ENCODE measurements at places on chromosomes 7 and 10.
A peak's percentile ranks its signal among the peaks of the same experiment; 100 is the strongest.

DNA sequence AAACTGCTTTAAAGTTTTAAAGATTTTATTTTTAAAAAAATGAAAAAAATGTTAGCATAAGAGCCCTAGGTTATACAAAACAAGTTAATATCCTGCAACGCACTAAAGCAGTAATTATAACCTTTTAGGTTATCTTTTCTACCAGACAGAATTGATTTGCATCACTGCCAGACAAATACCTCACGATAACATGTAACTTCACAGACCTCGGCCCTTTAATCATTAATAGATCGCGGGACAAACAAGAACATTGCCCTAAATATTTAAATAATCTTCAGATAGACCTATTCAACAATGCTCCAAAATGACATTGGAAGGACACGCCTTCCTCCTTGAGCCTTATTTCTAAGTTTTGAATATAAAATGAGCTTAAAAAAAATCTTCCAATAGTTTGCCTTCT, 23.8 kb upstream of the C7orf33 start:
- DNase-seq: no peak

GRCh38 chr10:100979791-100980272, 7.5 kb downstream of the MRPL43 start:
- no peak for DNase-seq

DNA sequence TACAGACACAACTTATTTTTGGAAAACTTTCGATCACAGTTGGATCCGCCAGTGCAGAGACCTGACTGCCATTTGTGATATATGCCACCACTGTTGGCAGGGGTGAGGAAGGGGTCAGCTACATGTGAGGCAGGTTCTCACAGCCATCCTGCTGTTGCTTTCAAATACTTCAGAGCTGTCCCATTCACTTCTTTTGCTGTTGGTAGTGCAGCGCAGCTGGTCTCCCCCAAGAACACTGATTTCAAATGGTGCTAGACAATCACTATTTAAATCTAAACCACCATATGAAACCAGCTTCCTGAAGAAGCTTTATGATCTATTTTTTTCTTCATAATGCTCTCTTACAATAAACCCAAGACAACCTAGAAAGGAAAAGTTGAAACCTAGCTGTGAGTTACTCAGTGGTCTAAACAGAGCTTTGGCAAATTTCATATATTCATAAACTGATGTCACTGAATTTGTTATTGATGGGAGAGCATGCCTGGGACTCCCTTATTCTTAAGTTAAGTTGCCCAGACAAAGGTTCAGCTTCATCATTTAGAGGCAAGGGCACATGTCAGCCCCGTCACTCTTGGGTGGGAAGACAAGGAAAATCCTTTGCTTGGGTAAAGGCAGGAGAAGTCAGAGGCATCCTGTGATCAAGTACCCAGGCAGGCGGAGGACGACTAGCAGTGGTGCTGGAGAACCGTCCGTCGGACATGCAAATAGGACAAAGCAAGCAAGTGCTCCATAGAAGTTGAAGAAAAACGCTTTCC, 143.4 kb upstream of the KLF14 start:
- DNase-seq: no peak

GRCh38 chr7:82036146-82036886, 266.5 kb upstream of the HGF start:
- DNase-seq: no peak

GRCh38 chr10:19915816-19916215, 99.6 kb downstream of the PLXDC2 start:
- no peak for DNase-seq

DNA sequence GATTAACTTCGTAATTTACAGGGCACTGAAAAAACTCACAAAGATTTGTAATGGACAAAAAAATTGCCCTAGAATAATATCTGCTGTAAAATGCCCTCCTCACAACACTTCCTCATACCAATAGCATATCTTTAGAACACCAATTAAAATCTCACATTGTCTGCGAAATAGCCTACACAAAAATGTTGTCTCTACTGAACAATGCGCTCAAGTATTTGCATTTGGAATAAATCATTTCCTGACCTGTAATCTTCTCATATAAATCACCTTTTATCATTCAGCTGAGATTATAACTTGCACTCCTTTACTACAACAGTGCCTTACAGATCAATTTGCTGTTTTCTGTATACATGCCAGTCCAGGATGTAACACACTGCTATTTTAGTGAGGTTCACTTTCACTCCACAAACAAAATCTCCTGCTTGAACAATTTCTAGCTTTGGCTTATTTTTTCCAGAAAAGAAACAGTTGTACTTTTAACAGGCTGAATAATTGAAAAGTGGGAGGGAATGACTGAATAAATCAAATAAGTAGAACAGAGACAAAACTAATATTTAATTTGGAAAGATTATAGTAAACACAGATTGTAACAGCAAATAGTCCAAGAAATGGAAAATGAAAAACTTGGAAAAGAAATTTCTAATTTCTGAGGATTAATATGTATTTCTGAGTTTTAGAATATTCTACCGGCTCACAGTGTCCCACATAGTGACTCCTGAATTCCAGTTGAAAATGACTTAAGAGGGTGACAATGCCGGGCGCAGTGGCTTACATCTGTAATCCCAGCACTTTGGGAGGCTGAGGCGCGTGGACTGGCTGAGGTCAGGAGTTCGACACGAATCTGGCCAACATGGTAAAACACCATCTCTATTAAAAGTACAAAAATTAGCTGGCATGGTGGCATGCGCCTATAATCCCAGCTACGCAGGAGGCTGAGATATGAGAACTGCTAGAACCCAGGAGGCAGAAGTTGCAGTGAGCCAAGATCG, 30.6 kb downstream of the JMJD1C start:
- no peak for DNase-seq

- no peak for DNase-seq
These were observed 179.4 kb downstream of the PIP4K2A start for GRCh38 chr10:22534849-22535604.

GRCh38 chr7:64574540-64575099, 11.7 kb upstream of the ZNF680 start:
- DNase-seq: no peak

GRCh38 chr7:43511769-43512515, 71.0 kb upstream of the STK17A start:
- DNase-seq: no peak

GRCh38 chr7:144738708-144739314, 97.0 kb downstream of the TPK1 start:
- no peak for DNase-seq

- no peak for DNase-seq
These were observed 41.9 kb downstream of the SPAM1 start for GRCh38 chr7:123966936-123967335.

GRCh38 chr10:89929282-89930026, 228.1 kb downstream of the KIF20B start:
- DNase-seq: no peak

DNA sequence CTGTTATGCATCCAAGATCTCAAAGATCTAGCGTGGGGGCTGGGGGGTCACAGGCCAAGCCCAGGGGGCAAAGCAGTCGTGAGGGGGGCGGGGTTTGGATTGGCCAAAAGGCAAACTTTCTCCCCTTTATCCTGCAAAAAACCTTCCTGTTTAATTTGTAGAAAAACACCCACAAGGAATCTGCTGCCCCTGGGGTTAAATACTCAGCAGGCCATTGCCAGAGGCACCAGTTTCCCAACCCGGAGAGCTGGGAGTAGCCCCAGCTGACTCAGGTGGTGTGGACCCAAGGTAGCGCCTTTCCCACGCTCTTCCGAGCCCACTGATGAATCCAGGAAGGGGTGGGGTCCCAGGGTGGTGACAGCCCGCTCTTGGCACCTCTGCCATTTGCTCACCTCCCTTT, 21.4 kb downstream of the KCP start:
- DNase-seq: no peak

DNA sequence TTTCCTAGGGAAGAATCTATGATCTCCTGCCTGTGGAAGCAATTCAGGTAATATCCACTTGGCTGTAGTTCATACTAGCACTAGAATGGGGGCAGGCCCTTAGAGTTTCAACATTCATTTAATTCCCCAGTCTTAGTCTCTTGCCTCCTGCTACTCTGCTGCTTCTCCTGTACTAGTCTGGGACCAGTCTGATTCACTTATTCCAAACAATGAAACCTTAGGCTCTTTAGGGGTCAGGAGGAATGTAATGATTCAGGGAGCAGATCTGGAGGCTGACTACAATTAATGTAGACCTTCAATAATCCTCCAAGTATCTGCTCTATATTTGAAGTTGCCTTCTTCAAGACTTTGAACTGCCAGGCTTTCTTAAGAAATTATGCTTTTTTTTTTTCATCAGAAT, 101.8 kb downstream of the GNAT3 start:
- no peak for DNase-seq

- no peak for DNase-seq
These were observed 60.3 kb downstream of the PALD1 start for GRCh38 chr10:70538731-70539338.

DNA sequence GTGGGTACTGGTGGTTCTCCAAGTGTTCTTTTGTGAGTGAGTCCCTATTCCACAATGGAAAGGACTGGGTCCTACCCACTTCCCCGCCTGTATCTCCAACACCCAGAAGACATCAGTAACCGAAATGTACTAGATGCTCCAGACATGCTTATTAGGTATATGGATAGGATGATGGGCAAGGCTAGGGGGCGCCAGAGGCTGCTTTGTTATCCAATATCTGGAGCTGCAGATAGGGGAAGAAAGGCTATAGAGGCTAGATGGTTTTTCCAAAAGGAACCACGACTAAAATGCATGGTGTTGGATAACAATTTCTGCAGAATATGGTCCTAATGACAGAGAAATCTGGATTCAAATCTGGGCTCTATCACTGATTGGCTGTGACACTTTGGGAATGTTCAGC, 56.2 kb upstream of the TM9SF3 start:
- DNase-seq: peak; percentile 36

DNA sequence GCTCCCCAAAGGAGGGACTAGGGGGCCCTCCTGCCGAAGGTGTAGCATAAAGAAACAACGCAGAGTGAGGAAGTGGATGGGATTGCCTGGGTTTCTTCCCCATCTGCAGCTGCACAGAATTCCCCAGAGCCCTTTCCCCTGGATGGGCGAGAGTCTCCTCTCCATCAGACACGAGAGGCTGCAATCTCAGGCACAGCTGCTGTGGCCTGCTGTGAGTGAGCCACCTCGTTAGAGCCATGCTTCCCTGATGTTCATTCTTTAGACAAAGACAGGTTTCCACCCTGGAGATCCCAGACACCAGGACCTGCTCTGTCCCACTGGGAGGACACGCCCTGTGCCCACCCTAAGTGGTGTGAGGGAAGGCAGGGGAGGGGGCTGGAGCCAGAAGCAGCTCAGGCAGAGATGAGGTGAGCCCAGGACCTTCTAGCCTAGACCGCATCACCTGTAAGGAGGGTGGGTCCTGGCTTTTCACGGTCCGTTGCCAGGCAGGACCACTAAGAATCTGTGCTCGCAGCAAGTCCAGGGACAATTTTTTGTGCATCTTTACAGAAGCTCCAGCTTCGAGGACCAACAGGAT, 268.6 kb upstream of the TCERG1L start:
- no peak for DNase-seq
